ENCODE measurements at places on chromosomes 4 and X.

GRCh38 chr4:118081434-118081833 is 47.1 kb downstream of the NDST3 start:
- no peak for DNase-seq

DNA sequence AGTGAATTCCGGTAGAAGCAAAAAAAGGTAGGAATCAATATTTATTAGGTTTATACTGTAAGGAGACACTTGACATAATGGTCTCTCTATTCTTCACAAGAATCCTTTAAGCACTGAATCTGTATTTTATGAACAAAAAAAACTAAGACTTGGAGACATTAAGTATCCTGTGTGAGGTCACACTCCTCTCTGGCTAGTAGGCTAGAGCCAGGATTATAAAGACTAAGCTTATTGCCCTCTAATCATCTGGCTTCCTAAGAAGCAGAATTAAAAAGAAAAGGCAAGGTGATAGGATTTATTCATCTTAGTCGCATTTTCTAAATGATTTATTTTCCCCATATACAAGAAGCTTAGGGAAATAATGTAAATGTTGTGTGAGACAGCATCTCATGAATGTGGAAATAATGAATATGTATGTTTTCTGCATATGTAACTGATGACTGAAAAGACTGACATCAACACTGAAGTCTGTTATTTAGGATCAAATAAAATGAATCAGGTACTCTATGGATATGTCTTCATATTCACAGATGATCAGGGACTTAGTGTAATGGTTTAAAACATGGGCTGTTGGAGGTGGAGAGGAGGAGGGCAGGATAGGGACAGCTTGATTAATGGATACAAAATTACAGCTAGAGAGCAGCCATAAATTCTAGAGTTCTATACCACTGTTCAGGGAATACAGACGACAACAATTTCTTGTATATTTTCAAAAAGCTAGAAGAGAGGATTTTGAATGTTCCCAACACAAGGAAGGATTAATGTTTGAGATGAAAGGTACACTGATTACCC is 30.4 kb upstream of the PRKG2 start:
- DNase-seq = no peak

GRCh38 chrX:54157561-54157960 is 25.5 kb downstream of the FAM120C start:
- DNase-seq = no peak

DNA sequence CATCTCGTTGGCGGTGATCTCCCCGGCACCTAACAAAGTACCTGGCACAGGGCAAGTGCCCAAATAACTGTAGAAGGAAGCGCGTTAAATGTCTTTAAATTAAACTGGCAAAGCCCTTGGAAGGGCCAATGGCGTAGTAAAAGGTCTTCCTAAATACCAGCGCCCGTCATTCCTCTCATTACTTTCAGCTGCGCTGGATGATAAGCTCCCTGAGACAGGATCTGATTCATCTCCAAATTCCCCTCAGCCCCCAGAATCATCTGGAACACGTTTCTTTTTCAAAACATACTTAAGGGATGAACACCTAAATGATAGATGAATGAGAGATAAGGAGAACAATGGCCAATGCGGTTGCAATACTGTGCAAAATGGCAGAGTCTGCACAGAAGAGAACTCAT is 95.1 kb downstream of the AFAP1 start:
- DNase-seq = no peak

- no peak for DNase-seq
Measured at GRCh38 chr4:120037411-120037810, 29.2 kb downstream of the MAD2L1 start.

GRCh38 chr4:94621491-94622080 is 136.2 kb upstream of the BMPR1B start:
- DNase-seq = peak; percentile 12

- no peak for DNase-seq
Measured at GRCh38 chr4:14415146-14415545, 587.1 kb upstream of the CPEB2 start.

- DNase-seq = no peak
Measured at GRCh38 chrX:48573690-48574269, 504 bp upstream of the RBM3 start.

DNA sequence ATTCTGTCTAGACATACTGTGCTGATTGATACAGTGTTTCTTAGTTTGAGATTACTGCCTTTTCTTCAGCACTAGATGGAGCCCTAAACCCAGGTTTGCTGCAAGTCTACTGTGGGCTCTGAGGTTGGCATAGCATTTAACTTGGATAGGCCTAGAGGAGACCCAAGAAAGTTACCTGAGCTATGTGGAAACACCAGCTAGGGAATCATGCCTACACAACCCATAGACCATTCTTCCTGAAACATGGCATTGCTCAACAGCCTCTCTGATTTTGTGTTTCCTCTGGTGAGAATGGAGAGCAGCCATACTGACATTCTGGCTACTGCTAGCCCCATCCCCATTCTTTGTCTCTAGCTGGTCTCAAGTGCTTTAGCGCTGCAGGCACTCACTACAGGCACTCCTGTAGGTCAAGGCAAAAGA is 287.7 kb upstream of the PCDH18 start:
- DNase-seq = peak; percentile 5

GRCh38 chrX:40104630-40104984 is 6.8 kb upstream of the BCOR start:
- no peak for DNase-seq

DNA sequence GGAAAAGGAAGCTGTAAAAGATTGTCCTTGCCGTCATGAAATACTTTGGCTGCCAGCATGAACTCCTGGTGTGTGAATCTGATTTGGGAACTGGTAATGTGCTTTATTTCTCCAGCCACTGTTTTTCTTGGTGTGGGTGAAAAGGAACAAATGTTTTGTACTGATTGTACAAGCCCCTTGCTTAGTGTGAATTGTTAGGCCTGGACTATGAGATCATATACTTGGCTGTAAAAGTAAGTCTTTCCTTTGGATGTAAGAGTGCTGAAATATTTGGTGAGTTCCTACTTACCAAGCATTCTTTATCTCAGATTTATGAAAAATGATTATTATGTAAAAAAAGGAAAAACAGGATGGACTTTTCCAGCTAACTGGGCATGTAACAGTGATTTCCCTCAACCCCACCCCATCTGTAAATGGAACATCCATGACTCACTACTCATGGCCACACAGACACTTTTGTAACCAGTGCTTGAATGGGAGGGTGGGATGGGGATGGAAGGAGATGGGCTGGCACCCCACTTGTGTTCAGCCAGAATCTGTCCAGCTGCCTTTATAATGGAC is 6.3 kb downstream of the FNIP2 start:
- no peak for DNase-seq

- no peak for DNase-seq
Measured at GRCh38 chr4:5127556-5127955, 76.3 kb downstream of the STK32B start.

DNA sequence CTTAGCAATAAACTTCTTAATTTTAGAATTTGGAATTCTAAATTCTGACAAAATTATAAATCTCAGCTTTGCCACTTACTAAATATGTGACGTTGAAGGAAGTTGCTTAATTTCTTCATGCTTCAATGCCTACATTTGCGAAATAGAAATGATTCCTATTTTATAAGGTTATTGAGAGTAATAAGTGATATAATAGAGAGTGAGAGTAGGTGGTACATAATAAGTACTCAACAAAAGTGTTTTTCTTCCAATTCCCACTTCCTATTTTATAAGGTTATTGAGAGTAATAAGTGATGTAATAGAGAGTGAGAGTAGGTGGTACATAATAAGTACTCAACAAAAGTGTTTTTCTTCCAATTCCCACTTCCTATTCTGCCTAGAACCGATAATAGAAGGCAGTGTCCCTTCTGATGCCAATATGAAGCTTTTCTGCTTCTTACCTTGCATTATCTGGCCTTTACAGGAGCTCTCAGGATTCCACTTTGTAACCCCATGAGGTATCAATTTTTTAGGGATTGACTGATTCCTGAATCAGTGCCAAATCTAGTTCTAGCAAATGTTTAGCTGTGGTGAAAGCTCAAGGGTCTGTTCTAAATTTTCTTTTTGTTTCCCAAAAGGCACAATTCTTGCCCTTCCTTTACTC is 31.4 kb downstream of the VSIG4 start:
- no peak for DNase-seq

Data from GM12864 (cell line).